ENCODE measurements at places on chromosomes 4 and X. TPM values are rescaled to one million over a fixed set of nuclear protein-coding genes. Genes with fewer than 3 reads are reported as not detected.
A peak's percentile ranks its signal among the peaks of the same experiment; 100 is the strongest.

The TKTL2 gene
- not detected for polyA plus RNA-seq

The GRIA3 gene
- polyA plus RNA-seq = 0.06 TPM

The VEGFC gene
- 26.4 TPM for polyA plus RNA-seq

GRCh38 chr4:123555233-123555806, 158.7 kb downstream of the SPRY1 start:
- DNase-seq = peak; percentile 81

DNA sequence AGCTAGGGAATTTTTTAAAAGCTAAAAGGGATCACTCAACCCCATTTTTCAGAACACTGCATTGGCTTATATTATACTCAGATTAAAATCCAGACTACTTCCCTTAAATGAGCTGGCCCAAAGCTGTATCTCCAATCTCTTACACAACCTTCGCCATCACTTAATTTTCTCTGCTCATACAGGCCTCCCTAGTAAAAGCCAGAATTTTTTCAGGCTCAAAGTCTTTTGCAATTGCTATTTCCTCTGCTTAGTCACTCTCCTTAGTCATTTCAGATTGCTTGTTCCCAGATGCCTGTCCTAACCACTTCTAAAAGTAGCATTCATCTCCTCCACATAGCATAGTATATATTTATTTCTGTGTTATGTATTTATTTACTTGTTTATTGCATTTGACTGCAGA, 1587.9 kb upstream of the ADGRL3 start:
- DNase-seq = peak; percentile 58

DNA sequence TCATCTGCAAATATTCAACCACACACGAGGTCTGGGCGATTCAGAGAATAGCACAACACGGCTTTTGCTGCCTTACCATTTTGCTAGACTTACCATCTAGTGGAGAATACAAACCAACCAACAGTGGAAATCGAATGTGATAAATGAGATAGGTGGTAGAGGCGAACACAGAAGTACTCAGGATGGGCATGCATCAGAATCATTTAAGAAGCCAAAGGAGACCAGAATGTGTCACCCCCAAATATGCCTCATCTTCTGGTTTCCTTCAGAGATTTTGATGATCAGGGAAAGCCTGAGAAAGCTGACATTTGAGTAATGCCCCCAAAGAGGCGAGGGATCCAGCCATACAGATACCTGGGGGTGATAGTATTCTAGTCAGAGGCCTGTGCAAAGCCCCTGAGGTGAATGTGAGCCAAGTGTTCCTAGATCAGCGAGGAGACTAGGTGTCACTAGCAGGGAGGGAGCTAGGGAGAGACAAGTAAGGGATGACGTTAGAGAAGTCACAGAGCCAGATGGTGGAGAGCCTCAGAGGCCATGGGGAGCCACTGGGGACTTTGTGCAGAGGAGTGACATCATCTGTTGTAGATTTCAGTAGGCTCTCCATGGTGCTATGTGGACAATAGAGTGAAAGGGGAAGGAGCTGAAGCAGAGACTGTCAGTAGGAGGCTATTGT, 1.7 kb downstream of the MTMR1 start:
- DNase-seq = no peak

GRCh38 chrX:40622479-40623138, 619 bp upstream of the MPC1L start:
- DNase-seq = no peak

- no peak for DNase-seq
Measured at GRCh38 chrX:10032147-10032546, 65.0 kb downstream of the CLDN34 start.

DNA sequence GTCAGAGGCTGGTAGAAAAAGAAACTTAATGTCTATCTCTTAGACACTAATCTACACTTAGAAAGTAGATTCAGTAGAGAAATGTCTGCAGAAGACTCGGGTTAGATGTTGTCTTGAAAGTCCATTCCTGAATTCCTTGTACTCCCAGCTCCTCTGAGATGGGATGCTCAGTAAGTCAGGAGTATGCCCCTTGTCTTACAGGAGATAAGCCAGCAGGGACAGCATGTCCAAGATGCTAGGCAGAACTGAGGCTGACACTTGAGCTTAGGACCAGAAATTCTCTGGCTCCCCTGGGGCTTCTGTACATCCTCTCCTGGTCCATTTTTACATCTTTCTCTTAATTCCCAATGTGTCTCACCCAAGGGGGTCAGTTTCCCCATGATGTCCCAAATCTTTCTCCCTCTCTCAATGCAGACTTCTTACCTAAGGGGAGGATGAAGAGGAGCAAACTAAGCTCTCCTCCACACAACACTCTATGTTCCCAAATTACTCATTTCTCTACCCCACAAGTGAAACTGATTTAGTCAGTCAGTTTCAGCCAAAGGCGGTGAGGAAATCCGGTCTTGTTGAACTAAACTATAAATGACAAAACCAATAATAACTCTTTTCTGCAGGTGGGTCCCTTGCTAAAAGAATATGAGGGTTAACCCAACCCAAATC, 558.2 kb upstream of the DIPK2B start:
- peak; percentile 73 for DNase-seq

DNA sequence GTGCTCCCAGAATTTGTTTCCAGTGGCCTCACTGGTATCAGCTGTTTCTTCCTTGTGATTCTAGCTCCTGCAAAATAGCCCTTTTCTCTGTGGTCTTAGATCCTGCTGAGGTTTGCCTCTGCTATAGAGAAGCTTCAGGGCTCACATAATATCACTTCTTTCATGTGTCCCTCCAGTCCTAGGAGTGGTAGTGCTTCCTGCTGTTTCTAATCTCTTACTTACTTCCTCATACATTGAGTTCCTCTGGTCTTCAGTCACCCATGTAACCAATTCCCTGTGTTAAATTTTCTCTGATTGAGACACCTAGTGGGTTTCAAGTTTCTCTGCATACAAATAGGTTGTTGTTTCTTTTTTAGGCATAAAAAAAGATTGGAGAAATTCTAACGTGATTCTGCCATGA, 1567.9 kb downstream of the ARAP2 start:
- DNase-seq = no peak

DNA sequence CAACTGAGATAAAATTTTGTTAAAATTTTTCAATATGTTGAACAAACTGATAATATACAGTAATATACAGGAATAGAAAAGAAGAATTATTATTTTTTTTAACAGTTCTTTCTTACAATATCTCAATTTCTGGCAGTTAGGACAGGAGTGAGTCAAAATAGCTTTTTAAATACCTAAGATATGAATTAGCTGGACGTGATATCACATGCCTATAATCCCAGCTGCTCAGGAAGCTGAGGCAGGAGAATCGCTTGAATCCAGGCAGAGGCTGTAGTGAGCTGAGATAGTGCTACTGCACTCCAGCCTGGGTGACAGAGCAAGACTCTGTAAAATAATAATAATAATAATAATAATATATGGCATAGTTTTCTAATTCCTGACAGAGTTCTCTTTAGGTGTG, 1039.3 kb downstream of the STPG2 start:
- DNase-seq = peak; percentile 36

GRCh38 chr4:84622959-84623358, 40.0 kb downstream of the CDS1 start:
- no peak for DNase-seq

- DNase-seq = no peak
Measured at GRCh38 chr4:153281476-153281875, 63.0 kb upstream of the MND1 start.

- DNase-seq = peak; percentile 66
Measured at GRCh38 chr4:186723292-186724057, at the start of gene FAT1. FAT1 (minus strand) TSS chr4:186723856; CDS start chr4:186709827, 14,029 bp downstream.

DNA sequence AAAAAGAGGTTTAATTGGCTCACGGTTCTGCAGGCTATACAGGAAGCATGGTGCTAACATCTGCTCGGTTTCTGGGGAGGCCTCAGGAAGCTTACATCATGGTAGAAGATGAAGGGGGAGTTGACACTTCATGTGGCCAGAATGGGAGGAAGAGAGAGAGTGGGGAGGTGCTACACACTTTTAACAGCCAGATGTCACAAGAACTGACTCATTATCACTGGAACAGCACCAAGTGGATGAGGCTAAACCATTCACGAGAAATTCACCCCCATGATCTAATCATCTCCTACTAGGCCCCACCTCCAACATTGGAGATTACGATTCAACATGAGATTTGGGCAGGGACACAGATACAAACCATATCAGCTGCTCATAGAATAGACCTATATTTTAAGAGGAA, 255.8 kb downstream of the OPHN1 start:
- peak; percentile 19 for DNase-seq

DNA sequence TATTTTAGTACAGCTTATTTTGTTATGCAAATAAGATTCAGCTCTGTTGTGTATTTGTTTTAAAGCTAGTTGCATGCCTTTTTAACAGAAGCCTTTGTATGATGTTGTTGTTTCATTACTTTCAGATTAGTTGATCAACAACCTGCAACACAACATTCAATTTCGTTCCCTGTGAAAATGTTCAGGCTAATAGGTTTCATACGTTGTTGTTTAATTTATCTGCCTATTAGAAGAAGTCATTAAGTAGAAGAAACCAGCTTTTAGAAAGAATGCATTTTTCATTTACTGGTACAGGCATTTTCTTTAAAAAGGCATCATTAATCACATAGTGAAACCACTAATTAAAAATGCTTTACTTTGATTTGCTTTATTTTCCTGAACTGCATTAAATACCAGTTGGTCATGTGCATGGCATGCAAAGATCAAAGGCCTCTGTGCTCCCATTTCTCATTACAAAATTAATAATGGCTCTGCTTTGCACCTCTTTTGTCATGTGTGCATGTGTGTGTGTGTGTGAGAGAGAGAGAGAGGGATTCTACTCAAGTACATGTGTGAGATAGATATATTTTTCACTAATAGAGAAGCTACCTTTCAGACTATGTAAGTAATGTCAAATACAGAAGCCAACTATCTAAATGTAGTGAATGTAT, 29.2 kb upstream of the CTSO start:
- DNase-seq = no peak

DNA sequence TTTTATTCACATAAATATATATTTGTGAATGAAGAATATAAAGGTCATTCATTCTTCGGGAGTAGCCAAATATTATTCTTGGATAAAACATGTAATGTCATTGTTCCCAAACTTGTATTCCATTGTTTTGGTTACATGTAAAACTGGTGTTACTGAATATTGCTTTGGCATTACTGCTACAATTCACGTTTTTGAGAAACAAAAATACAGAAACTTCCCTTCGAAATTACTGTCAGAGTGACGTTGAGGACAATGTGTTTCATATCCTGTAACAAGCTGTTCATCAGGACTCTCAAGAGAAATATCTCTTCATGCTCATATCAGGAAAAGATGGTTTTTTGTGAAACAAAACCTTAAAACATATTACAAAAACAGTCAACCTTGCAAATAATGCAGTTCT, 258.9 kb upstream of the DDX53 start:
- no peak for DNase-seq

- no peak for DNase-seq
Measured at GRCh38 chr4:111957116-111957515, 188.1 kb upstream of the FAM241A start.

GRCh38 chrX:80420147-80420546, at the start of gene TENT5D:
TENT5D (plus strand) TSS chrX:80420447; CDS start chrX:80442540, 22,093 bp downstream.
- no peak for DNase-seq

DNA sequence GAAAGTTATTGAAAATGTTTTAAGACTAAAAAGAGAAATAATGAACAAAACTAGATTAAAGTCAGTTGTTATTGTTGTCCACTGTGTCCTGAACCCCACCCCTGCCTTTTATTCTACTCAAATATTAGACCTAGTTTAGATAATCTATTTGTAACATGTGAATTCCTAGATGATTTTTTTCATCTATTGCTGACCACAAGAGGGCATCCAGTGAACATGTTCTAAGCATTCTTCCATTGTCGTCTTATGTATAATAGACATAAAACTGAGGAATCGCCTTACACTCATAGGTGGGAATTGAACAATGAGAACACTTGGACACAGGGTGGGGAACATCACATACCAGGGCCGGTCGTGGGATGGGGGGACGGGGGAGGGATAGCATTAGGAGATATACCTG, 36.4 kb upstream of the HPRT1 start:
- DNase-seq = peak; percentile 5

DNA sequence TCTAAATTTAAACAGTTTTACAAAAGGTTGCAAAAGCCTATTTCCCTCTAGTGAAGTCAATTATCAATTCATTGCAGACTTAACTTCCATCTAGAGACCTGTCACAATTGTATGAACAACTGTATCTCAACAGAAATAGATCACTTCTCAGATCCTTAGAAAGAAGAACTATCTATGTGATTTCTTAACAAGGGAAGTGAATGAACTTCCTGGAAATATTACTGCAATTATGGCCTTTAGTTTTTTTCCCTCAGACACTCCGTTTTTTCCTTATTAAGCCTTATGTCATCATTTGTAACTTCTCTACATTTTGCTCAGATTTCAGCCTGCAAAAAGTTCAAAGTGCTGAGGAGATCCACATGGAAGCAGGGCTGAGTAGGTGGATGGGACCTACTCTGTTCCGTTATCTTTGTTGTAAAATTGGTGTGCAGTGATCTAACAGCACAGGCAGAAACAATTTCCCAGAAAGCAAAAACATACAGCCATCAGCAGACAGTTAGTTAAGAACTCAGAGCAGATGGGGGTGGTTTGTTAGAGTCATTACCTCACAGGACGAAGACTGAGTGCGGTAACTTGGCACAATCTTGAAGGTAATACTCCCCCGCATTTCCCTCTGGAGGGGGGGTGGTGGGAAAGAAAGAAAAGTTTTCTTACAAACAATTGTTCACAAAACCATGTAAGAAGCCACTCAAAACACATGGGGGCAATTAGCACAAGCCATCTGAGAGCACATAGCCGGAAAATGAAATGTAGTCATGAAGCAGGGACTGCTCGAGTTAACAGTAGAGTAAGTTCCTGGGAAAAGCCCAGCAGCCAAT, 112.3 kb downstream of the NYX start:
- no peak for DNase-seq
